ENCODE measurements at places on chromosomes 2 and 18.

GRCh38 chr2:62313449-62314227 lies 117.7 kb downstream of the B3GNT2 start:
- no peak for DNase-seq

DNA sequence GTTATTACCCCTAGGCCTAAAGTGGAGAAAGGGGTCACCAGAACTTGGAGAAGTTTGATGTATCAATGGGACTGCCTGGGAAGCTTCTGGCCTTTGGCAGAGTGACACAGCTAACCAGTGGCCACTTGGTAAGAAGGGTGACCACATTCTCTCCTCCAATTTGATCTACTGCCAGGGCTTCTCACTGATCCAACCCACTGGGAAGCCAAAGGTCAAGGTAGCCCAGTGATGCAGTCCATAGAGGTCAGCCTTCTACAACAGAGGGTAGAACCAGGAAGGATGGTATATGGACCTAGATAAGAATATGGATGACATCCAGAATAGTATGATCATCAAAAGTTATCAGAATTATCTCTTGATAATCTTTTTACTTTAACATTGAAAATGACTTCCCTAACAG lies 493.6 kb downstream of the NYAP2 start:
- DNase-seq, result no peak

GRCh38 chr2:6810961-6811360 lies 54.7 kb downstream of the CMPK2 start:
- no peak for DNase-seq

GRCh38 chr2:72892506-72893173 lies 5.4 kb downstream of the SPR start:
- no peak for DNase-seq

GRCh38 chr2:152038441-152038958 lies 60.3 kb downstream of the CACNB4 start:
- DNase-seq, result no peak

- no peak for DNase-seq
These were observed 20.2 kb upstream of the MRO start for GRCh38 chr18:50839996-50840395.

GRCh38 chr2:105409717-105410116 lies 10.9 kb upstream of the FHL2 start:
- no peak for DNase-seq

DNA sequence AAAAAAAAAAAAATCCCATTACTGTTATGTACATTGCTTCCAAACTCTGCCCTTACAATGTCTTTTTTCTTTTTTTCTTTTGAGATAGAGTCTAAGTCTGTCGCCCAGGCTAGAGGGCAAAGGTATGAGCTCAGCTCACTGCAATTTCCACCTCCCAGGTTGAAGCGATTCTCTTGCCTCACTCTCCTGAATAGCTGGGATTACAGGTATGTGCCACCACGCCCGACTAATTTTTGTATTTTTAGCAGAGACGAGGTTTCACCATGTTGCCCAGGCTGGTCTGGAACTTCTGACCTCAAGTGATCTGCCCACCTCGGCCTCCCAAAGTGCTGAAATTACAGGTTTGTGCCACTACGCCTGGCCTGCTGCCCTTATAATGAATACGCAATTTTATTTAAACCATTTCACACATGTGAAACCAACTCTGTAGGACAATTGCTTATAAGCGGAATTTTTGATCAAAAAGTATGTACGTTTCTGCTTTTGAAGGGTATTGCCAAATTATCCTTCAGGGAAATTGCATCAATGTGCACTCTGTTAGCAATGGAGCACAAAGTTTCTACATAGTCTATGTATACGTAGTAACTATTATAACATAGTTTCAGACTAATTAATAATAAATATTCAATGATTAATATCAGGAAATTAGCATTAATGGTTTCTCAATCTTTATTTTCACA lies 55.7 kb upstream of the ACTR3 start:
- DNase-seq, result no peak

DNA sequence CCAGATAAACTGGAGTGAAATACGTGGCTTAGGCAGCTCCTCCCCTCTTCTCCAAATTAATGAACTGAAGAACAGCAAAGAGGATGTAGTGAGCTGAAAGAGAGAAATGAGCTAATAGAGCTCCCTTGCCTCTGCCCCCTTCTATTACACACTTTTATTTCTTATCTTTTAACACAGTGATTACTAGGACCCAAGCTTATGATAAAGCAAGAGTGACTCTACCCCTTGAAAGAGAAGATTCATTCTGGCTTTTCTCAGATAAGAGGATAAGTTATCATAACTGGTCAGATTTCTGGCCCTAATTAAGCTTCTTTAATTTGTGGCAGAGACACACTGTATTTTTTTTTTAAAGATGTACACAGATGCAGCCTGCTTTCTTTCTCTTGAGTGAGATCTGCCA lies 102.2 kb downstream of the MSTN start:
- no peak for DNase-seq

- DNase-seq, result no peak
These were observed 318.6 kb downstream of the AKAIN1 start for GRCh38 chr18:4878480-4878879.

- DNase-seq, result no peak
These were observed 83.5 kb downstream of the POLE4 start for GRCh38 chr2:75041731-75042600.

DNA sequence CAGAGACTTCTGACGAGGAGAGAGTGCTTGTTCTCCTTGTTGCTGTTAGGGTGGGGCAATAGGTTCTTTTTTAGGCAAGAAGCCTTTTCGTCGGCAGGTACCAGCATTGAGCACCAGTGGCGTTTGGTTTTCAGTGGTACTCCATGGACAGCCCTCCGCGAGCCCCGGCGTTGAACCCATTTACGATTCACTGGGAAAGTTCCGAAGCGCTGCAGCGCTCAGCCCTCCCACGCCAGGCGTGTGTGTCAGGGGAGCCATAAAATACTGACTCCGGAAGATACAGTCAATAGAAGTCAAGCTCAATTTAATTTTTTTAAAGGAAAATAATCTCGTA lies 494 bp upstream of the ROCK1 start:
- no peak for DNase-seq

- no peak for DNase-seq
These were observed 266.4 kb upstream of the DLGAP1 start for GRCh38 chr18:4721545-4721944.

GRCh38 chr2:8544171-8544785 lies 137.6 kb upstream of the ID2 start:
- DNase-seq, result no peak

- DNase-seq, result no peak
These were observed 10.8 kb downstream of the GPR35 start for GRCh38 chr2:240635998-240636547.

- no peak for DNase-seq
These were observed 98.7 kb downstream of the COPS8 start for GRCh38 chr2:237184192-237184918.

GRCh38 chr2:172389685-172390339 lies 37.6 kb upstream of the ITGA6 start:
- no peak for DNase-seq

- DNase-seq, result no peak
These were observed 480.1 kb upstream of the TCF4 start for GRCh38 chr18:56067969-56068671.

GRCh38 chr18:3759099-3759498 lies 309.1 kb downstream of the TGIF1 start:
- DNase-seq, result no peak

GRCh38 chr2:134198006-134198634 lies 55.8 kb upstream of the MGAT5 start:
- DNase-seq, result no peak

- no peak for DNase-seq
These were observed 157.8 kb upstream of the DAPL1 start for GRCh38 chr2:158637357-158637756.

DNA sequence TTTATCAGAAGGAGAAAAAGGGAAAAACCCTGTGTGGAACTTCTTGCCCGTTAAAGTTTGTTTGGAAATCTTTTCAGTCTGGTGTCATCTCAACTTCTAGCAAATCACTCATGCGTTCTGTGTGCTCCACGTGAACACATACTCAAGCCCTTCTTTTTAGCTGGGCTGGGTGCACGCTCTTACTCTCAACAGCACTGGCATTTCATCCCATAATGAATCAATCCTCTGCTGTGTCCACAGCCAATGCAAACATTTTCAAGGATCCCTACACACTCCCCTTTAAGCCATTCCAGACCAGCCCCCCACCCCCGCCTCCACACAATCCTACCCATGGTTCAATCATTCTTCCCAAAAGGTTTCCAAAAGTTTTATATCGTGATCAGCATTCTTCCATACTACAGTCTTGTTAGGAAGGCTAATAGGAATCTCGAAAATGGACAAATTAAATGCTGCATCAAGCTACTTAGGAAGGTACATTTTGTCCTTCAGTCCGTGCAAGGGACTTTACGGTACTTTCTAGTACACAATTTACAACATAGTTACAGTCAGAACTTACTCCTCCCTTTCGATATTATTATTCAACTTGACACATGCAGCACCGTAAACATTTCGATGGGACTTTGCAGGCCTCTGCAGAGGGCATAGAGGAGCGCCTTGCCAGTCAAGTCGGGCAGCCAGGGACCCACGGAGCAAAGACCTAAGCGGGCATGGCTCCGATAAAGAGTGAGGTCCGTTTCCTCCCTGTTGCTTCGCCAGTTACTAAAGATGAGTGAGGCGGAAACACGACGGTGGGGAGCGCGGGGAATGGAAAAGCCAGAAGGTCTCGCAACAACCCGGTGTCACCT lies 1.4 kb downstream of the PTGR3 start:
- no peak for DNase-seq
